ENCODE measurements at places on chromosomes 16 and 17.

- peaks cover 4% of the 10 kb centered on the region for H3K27me3 ChIP-seq
- no peak overlapping the region for H3K4me3 ChIP-seq
- peak; percentile 65 for DNase-seq
- H3K4me1 ChIP-seq, result no peaks in the 10 kb centered on the region
- peaks cover 15% of the 10 kb centered on the region for H3K36me3 ChIP-seq
Measured at GRCh38 chr16:17578981-17579874, 108.5 kb upstream of the XYLT1 start.

DNA sequence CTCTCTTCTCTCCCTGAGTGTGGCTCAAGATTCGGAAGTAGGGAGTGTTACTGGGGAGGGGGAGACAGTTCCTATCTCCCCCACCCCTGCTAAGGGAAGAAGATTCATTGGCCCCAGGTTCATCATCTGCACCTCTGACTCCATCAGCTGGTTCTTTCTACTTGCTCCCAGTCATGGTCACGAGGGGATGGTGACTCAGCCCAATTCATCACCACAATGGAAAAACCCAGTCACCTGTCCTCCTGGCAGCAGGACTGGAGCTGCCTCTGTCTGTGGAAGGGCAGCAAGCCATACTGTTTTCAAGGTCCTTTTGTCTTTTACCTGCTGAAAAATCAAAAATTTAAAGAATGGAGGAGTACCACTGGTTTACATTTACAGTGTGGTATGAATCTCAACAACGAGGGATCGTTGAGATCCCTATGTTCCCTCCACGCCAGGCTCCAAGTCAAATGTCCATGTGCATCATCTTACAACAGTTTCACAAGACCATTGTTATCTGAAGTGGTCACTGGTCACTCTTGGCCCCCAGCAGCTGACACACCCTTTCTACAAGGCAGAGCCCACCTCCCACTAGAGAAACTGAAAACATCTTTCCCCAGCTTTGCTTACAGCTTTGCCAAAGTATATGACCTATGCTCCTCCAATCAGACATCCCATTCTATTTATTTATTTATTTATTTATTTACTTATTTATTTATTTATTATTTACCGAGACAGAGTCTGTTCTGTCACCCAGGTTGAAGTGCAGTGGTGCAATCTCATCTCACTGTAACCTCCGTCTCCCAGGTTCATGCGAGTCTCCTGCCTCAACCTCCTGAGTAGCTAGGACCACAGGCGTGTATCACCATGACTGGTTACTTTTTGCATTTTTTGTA, 40.4 kb upstream of the NDRG4 start:
- peaks cover 3% of the 10 kb centered on the region for H3K36me3 ChIP-seq
- no peak overlapping the region for H3K4me3 ChIP-seq
- no peak overlapping the region for H3K27ac ChIP-seq
- peaks cover 12% of the 10 kb centered on the region for H3K27me3 ChIP-seq
- no peaks in the 10 kb centered on the region for H3K4me1 ChIP-seq
- no peak for DNase-seq

- H3K4me3 ChIP-seq, result no peak overlapping the region
- no peaks in the 10 kb centered on the region for H3K27me3 ChIP-seq
- H3K4me1 ChIP-seq, result peaks cover 3% of the 10 kb centered on the region
- no peak overlapping the region for H3K27ac ChIP-seq
- DNase-seq, result no peak
- H3K36me3 ChIP-seq, result no peaks in the 10 kb centered on the region
Measured at GRCh38 chr16:66188917-66189725, 177.4 kb upstream of the CDH5 start.

GRCh38 chr17:4146641-4147040, 3.6 kb downstream of the CYB5D2 start:
- H3K36me3 ChIP-seq, result no peaks in the 10 kb centered on the region
- no peaks in the 10 kb centered on the region for H3K4me1 ChIP-seq
- peaks cover 8% of the 10 kb centered on the region for H3K27me3 ChIP-seq

DNA sequence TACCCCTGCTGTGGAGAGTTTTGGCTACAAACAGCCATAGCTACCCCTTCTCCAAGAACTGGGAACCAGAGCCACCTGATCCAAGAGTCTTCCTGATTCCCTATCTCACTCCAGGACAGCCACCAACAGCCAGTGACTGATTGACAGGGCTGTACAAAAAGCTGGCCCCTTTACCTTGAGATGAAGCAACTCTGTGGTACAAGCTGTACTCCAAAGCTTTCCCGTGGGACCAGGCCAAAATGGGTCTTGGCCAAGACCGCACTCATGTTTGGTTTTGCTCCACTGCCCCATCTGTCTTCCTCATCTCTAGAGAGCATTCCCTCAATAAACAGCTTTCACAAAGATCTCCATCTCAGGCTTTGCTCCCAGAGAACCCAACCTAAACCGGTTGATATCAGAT, 43.6 kb downstream of the RNF157 start:
- H3K4me1 ChIP-seq, result peaks cover 5% of the 10 kb centered on the region
- H3K36me3 ChIP-seq, result no peaks in the 10 kb centered on the region
- H3K4me3 ChIP-seq, result no peak overlapping the region
- H3K27me3 ChIP-seq, result peaks cover 2% of the 10 kb centered on the region
- no peak for DNase-seq
- no peak overlapping the region for H3K27ac ChIP-seq

- peaks cover 12% of the 10 kb centered on the region for H3K27me3 ChIP-seq
- peaks cover 20% of the 10 kb centered on the region for H3K4me1 ChIP-seq
Measured at GRCh38 chr17:38797158-38797490, 2.2 kb downstream of the PIP4K2B start.
